Activated CD8-positive, alpha-beta memory T cell treated with anti-CD3 and anti-CD28 coated beads, Interleukin-2, amount 50 U/mL, for 48 hours (primary cell): ENCODE measurements at places on chromosomes 2 and 18.
A peak's percentile ranks its signal among the peaks of the same experiment; 100 is the strongest.

DNA sequence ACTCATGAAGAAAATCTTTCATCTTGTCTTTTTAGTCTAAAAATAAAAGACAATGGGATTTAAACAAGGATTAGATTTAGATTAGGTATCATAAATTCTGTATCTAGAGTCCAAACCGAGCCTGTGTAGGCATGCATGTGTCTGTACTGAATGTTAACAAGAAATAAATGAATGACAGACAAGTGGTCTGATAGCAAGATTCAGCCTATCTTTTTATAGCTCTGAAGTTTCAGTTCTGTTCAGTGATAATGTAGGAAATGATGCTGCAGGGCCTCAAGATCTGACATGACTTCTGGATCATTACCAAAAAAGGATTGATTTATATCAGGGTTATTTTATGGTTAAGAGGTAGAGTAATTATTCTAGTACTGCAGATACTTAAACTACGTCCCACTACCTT, 137.0 kb upstream of the ATP5MC3 start:
- DNase-seq = no peak

- no peak for DNase-seq
Observed at GRCh38 chr18:49685231-49685942, 123.5 kb downstream of the LIPG start.

- no peak for DNase-seq
Observed at GRCh38 chr2:182018218-182018617, 32.6 kb downstream of the PPP1R1C start.

DNA sequence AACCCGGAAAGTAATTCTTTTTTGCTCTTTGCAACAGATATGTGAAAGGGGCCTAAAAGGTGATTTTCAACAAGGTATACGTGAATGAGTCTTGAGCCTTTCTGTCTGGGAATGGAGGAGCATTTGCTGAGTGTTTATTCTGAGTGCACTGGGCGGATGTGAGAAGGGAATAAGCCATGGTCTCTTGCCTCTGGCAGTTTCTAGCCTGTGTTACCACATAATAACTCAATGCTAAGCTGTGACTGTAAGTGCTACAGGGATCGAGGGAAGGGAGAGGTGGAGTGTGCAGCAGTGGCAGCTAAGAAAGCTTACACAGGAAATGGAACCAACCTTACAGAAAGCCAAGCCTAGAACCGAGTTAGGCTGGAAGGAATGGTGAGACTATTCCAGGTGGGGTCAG, 444.3 kb downstream of the SLC4A3 start:
- no peak for DNase-seq

GRCh38 chr18:49618742-49619681, 57.2 kb downstream of the LIPG start:
- DNase-seq = no peak

GRCh38 chr2:33241072-33241471, 235.4 kb upstream of the RASGRP3 start:
- DNase-seq = no peak

DNA sequence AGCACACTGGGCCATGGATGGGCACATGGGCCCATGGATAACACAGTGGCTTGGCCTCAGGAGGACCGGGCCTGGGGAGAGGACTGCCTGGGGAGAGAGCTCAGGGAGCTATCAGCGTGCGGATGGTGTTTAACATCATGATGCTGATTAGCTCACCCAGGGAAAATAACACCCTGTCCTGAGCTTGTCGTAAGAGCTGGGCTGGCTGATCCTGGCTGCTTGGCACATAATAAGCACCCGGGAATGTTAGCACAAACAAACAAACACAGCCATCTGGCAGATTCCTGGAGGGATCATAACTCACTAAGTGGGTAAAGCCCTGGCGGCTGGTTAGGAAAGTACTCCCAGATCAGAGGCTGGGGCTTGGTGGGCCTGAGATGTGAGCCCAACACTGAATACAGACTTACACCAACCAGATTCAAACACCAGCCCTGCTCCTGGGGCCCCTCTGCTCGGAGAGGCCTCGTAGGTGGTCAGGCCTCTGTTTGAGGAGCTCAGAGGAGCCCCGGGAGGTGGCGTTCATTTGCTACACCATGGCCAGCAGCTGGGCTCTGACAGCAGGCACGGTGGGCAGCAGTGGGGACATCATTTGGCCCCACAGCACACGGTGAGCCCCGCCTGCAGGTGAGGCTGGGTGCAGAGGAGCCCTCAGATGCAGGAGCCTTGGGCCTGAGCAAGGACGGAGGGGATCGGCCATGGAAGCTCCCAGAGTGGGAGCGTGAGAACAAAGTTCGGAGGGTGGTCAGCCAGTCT, 193.4 kb upstream of the HDAC4 start:
- peak; percentile 28 for DNase-seq

GRCh38 chr2:128808462-128809258, 490.0 kb upstream of the HS6ST1 start:
- DNase-seq = no peak

DNA sequence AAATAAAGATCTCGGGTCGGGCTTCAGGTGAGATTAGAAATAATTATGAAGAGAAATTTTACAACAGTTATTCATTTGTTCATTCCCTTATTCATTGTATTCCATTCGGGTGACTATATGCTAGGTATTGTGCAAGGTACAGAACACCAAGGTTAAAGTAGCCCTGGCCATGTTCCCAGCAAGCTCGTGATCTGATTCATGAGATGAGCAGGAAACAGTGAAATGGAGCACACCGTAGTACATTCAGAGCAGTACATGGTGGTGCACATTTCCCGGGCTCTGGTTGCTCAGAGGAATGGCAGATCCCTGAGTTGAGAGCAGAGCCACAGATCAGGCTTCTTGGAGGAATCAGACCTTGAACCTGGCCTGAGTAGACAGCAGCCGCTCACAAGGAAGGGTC, 87.7 kb downstream of the PRKRA start:
- no peak for DNase-seq

GRCh38 chr2:239339726-239340601, 60.9 kb downstream of the HDAC4 start:
- peak; percentile 63 for DNase-seq

DNA sequence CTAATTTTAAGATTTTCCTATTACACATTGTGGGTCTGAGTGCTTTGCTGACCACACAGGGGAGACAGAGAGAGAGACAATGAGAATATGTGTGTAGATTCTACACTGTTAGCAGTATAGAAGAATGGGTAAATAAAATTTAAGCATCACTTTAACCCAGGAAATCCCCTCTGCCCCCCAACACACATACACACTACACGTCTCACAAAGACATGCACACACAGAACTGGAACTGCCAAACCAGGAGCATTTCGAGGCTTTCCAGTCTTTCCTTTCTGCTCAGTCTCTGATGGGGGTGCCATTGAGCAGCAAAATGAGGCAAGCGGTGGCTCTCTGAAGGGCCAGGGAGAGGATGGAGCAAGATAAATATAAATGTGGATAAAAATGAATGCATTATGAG, 2.5 kb downstream of the MERTK start:
- no peak for DNase-seq

GRCh38 chr2:226030788-226031646, 631.5 kb downstream of the NYAP2 start:
- DNase-seq = peak; percentile 63

GRCh38 chr18:49645196-49645595, 83.3 kb downstream of the LIPG start:
- no peak for DNase-seq

GRCh38 chr2:99471654-99472599, 17.9 kb downstream of the REV1 start:
- DNase-seq = no peak

DNA sequence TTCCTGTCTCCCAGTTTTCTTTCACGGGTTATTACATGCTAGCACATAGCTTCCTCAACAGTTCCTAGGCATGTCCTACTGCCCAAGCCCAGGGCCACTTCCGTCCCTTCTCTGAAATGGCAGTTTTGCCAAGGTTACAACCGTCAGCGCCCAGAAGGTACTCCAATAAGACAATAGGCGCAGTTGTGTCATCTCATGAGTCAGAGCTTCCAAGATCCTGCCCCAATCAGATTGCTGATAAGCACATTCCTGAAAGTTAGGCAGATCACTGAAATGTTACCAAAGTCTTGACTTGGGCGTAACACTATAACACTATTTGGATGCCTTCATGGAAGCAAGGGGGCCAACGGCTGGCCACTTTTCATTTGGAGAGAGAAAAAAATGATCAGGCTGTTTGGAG, 34.2 kb downstream of the GKN2 start:
- no peak for DNase-seq

DNA sequence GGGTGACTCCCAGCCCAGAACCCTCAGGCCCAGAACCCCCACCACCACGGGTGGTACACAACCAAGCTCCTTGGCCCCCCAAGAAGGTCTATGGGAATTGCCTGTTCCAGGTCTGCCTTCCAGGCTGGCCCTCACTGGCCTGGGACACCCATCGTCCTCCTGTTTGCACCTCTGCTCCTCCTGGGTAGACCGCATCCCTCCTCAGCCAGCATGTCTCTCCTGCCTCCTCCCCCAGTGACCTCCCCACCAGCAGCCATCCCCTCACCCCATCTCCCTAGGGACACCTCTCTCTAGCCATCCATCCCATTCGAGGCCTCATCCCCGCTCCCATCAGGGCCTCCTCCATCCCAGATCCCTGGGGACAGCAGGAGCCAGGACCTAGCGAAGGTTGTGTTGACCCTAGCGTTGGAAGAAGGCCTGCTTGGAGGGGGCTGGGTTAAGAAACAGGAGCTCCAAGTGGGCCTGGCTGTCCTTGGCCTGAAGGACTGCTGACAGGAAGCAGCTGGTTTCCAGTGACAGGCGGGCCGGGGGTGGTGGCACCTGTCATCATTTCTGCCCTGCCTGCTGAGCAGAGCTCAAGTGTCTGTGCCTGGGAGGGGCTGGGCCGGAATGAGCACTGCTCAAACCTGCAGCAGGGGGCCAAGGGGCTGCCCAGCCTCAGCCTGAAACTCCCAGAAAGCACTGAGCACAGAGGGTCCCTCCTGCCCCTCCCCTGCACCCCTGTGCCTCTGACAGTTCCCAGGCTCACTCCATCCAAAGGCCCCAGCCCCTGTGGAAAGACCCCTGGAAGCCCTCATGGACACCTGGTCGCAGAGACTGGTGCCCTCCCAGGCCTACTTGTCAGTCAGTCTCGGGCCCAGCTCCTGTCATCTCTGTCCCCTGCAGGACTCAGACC, 96.0 kb upstream of the OTOS start:
- no peak for DNase-seq

DNA sequence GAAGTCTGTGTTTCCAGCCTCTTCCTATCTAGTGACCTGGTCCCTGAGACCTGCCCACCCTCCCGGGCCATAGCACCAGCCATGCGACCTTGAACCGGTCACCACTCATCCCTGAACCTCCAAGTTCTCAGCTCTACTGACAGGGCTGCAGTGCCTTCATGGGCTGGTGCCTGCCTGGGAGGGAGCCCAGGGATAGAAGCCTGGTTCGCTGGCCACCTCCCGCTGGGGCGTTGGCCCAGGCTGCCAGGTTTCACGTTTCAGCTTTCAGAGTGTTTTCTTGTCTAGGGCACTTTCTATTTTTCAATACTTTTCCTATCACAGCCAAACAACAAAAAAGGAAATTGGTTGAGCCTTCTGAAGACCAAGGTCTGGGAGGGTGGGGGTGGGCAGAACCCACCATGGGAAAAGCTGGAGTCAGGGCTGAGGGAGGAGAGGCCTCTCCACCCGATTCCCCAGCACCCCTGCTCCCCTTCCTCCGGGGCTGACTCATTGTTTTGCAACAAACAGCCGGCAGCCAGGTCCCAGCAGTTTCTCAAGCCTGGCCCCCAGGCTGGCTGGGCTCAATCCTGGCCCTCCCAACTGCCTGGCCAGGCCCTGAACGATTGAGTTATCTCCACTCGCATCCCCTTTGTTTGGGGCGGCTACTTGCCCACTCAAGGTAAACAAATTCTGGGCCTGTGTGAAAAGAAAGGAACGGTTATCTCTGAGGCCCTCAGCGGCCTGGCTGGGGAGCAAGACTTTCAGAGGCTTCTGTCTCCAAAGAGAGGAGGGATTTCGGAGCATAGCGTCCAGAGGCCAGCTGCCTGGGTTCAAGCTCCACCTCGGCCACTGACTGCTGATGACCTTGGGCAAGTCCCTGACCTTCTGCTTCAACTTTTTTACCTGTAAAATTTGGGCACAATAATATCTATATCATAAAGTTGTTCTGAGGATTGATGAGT, 47.5 kb downstream of the ZFP36L2 start:
- DNase-seq = no peak

- no peak for DNase-seq
Observed at GRCh38 chr2:48221846-48222516, 308.0 kb upstream of the STON1 start.

DNA sequence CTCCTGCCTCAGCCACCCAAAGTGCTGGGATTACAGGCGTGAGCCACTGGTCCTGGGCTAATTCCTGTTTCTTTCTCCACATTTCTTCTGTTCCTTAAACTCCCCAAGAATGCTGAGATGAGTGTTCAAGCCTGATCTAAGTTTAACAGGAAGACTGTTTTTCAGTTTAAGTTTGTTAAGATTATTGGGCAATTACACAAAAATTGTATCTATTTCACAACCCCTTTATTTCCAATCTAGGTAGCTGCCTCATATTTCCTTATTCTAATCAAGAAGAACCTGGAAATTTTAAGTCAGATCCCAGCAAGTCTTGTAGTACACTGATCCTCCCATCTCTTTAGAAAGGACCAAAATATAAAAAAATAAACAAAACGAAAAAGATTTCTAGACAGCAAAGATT, 11.7 kb downstream of the SFT2D3 start:
- no peak for DNase-seq

DNA sequence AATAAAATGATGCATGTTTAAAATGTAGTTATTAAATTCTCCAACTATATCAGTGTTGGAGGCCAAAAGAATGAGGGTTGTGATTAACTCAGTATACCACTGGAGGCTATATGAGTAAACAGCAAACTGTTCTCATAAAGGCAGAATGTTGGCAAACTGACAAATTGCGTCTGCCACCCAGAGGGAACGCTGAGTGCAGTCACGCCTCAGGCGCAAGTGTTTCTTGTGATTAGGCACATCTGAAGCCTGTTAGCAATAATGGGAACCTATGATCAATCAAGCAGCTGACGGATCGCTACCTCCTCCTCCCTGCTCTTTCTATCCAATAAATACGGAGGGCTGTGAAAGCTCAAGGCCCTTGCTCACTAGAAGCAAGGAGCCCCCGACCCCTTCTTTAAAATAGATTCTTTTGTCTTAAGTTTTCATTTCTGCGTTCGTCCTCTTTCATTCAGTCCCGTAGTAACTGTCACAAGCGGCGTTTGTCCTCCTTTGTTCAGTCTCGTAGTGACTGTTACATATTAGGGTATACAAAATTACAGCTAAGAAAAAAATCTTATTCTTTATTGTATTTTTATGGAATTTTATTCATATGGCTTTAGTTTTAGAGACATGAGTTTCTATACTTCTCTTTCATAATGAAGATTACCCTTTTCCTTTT, 16.3 kb upstream of the RMND5A start:
- DNase-seq = no peak

- no peak for DNase-seq
Observed at GRCh38 chr18:35716169-35716831, 134.8 kb downstream of the GALNT1 start.

GRCh38 chr18:6885992-6886796, 156.7 kb downstream of the ARHGAP28 start:
- no peak for DNase-seq
